ENCODE measurements at places on chromosomes 16 and 17. TPM values are rescaled to one million over a fixed set of nuclear protein-coding genes. Genes with fewer than 3 reads are reported as not detected.

The PYDC1 gene
- total RNA-seq = not detected

GRCh38 chr16:50309156-50309526, 42.8 kb downstream of the ADCY7 start:
- peaks cover 17% of the 10 kb centered on the region for H3K36me3 ChIP-seq
- H3K4me1 ChIP-seq = peaks cover 12% of the 10 kb centered on the region
- no peak overlapping the region for H3K27ac ChIP-seq
- DNase-seq = no peak
- no peak overlapping the region for H3K4me3 ChIP-seq
- H3K27me3 ChIP-seq = no peaks in the 10 kb centered on the region

The IL32 gene
- 991 TPM for total RNA-seq

DNA sequence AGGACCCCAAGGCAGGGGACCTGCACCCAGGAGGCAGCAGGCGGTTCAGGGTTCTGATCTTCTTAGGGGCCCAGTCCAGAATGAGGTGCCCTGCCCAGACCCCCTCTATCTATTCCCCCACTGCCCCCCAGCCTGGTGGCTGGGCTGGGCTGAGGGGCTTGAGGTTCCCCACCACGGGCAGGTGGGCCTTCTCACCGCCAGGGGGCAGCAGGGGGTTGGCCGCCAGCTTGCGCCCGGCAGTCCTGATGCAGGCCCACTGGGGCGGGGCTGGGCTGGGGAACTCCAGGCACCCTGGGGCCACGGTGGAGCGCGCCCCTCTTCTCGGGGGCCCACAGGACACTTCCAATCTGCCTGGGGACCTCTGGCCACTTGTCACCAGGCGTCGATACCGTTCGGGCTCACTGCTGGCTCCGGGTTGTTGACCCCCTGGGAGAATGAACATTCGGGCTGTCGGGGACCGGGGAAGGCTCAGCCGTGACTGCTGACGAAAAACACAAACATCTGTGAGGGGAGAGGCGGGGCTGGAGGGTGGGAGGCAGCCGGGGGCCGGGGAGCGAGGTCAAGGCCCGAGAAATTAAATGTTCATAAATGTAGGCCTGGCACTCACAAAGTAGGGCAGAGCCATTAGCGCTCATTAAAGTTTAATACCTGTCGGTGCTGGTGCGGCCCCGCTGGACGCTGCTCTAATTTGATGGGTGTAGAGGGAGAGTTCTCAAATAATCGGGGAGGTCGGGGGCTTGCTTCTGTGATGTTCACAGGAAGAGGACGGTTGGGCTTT, 219.3 kb upstream of the GSE1 start:
- H3K36me3 ChIP-seq = no peaks in the 10 kb centered on the region
- H3K27me3 ChIP-seq = no peaks in the 10 kb centered on the region
- H3K4me3 ChIP-seq = no peak overlapping the region
- no peak overlapping the region for H3K27ac ChIP-seq
- peak; percentile 68 for DNase-seq

DNA sequence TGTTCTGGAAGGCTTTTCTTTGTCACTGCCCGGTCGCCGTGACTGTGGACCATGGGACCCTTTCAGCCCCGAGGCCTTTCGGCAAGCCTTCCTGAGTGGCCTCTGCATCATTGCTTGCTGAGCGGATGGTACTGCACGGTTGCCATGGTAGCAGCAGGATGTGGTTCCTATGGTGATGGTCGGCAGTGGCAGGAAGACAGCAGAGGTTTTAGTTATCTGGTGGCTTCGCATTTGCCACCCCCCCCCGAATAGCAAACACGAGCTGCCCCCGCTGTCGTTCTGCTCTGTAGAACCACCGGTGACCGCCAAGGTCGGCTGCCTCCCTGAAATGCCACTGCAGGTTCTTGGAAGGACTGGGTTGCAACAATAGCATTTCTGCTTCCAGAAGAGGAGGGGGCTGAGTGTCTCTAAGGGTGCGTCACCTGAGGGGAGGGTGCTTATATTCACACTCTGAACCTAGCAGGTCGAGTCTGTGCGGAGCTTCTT, 76.6 kb downstream of the CMIP start:
- no peaks in the 10 kb centered on the region for H3K36me3 ChIP-seq
- DNase-seq = peak; percentile 77
- H3K27ac ChIP-seq = no peak overlapping the region
- no peaks in the 10 kb centered on the region for H3K27me3 ChIP-seq
- no peak overlapping the region for H3K4me3 ChIP-seq

The CCL8 gene
- not detected for total RNA-seq

- H3K4me1 ChIP-seq = peaks cover 2% of the 10 kb centered on the region
- DNase-seq = no peak
- no peaks in the 10 kb centered on the region for H3K36me3 ChIP-seq
Measured at GRCh38 chr17:83090444-83091256, 11.2 kb downstream of the METRNL start.

Data from activated naive CD4-positive, alpha-beta T cell treated with anti-CD3 and anti-CD28 coated beads for 36 hours (primary cell).